ENCODE measurements at places on chromosomes 11 and 22.

- no peak for DNase-seq
These were observed 25.0 kb downstream of the FADS3 start for GRCh38 chr11:61866231-61866957.

DNA sequence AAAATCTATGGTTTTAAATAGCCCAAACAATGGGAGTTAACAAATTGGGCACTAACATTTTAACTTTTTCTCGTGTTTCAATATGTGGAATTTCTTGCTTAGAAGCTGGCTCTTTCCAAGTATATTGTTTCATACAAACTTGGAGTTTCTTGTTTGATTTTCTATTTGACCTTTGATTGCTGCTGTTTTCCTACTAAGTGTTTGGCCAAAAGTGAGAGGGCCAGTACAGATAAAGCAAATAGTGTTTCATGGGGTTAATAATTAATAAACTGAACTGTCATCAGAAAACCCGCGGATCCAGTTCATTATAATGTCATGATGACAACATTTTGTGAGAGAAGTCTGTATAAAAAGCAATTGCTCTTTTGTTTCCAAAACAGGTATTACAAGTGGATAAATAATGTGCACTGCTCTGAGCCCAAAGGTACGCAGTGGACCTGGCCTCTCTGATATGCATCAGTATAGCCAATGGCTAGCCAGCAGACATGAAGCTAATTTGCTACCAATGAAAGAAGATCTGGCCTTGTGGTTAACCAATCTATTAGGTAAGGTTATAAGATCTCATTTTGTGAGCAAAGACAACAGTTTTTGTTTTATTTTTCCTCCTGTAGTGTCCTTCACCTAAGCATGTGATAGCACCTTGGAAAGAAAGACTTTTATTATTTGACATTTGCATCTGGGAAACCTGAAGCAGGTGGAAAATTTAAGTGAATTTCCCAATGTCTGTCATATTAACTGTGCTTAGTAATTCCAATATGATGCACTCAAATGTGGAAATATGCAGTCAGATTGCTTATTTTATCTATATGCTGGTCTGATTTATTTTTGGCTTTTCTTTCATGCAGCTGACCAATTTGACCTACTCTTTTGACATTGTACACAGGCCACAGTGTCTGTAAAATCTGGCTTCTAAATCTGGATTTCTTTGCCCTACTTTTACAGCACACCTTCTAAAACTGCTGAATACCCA lies 8.3 kb downstream of the GAS2 start:
- no peak for DNase-seq

GRCh38 chr11:86888164-86889000 lies 66.8 kb downstream of the FZD4 start:
- DNase-seq: no peak

GRCh38 chr11:124943254-124943616 lies 7.4 kb upstream of the HEPACAM start:
- DNase-seq: no peak

DNA sequence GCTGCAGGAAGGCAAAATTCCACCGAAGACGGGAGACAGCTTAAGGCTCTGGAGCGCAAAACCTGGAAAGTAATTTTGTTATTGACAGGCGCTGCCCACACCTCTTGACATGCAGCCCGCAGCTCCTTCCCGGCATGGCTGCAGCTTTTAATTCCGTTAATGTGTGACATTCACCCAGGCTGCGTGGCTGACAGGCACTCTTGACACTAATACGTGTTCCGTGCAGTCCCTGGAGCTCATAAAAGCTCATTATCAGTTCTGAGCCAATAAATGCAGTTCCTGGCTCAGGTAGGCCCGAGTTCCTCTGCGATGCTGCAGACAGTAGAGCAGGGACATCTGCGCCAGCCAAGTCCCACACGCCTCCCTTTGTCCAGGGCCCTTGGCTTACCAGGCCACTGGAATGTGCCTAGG lies 34.8 kb downstream of the TSPAN18 start:
- DNase-seq: no peak

- no peak for DNase-seq
These were observed 654 bp upstream of the SYT8 start for GRCh38 chr11:1834062-1834610.

GRCh38 chr11:83259559-83259958 lies 26.6 kb downstream of the CCDC90B start:
- no peak for DNase-seq

DNA sequence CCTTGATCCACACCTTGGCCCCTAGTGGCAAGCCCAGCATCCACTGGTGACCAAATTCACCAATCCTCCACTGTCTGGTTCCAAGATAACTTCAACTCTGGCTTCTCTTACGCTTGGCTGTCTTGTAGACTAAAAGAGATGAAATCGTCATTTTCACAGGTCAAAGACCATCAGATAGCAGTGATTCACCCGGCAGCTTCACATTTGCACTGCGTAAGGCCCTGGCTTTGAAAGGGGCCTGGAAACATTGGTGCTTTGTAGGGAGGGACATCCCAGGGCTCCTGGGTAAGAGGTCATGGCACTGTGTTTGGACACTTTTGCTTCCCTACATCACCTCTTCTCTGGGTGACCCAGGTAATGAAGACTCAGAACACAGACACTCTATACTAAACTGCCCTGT lies 30.1 kb upstream of the FADD start:
- DNase-seq: no peak

GRCh38 chr11:60970369-60970774 lies 1.1 kb upstream of the CD6 start:
- peak; percentile 71 for DNase-seq

- no peak for DNase-seq
These were observed 47.7 kb downstream of the DKK3 start for GRCh38 chr11:11960687-11961086.

DNA sequence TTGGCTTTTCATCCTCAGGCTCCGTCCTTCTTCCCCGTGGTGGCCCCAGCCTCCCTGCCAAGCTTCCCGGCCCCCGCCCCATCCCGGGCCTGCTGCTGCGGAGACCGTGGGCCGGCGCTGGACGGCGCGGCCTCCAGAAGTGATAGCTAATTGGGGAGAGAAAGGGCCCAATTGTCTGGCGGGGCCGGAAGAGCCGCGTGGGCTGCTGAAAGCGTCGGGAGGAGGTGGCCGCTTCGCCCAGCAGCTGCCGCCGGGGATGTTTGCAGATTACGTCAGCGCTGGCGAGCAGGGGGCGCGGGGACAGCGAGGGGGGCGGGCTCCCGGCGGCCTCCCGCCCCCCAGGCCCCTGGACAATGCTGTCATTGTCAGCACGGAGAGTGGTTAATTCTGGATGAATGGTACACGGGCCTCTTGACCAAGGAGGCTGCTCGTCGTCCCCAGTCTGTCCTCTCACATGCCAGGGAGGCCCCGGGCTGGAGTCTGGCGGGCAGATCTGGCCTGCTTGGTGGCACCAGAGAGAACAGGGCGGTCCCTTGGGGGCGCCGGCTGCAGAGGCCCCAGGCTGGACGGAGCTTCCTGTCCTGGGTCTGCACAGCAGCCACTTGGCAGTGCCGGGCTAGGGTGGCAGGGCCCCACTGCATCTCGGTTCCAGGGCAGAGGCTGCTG lies 1.6 kb downstream of the SMIM38 start:
- no peak for DNase-seq

GRCh38 chr11:67262731-67263675 lies 3.3 kb upstream of the GRK2 start:
- peak; percentile 72 for DNase-seq

DNA sequence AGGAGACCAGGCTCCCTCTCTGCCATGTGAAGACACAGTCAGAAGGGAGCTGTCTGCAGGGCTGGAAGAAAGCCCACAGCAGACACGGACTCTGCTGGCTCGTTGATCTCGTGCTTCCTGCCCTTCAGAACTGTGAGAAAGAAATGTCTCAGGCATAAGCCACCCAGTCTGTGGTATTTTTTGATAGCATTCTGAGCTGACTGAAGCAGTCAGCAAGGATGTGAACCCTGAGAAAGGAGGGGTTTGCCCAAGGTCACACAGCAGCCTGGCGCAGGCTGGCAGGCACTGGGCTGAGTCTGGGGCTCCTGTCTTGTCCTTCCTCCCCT lies 255.1 kb upstream of the B3GAT1 start:
- DNase-seq: no peak

DNA sequence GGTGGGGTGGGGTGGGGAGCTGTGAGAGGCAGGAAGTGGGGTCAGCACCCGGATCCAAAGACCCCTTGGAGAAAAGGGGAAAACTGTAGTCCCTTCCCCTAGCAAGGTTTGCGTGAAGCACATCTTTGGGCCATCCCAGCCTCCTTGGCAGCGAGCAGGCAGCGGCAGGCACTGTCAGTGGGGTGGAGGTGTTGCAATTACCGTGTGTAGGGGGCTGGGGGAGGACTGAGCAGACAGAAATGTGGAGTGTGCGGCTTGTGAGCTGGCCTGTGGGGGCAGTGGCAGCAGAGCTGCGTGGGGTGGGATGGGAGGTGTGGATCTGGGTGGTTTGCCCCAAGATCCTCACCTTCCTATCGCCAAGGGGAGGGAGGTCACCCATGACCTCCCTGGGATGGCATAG lies 16.4 kb downstream of the DAGLA start:
- DNase-seq: no peak

- DNase-seq: no peak
These were observed 7.3 kb upstream of the SYCE3 start for GRCh38 chr22:50569896-50570535.

- no peak for DNase-seq
These were observed 43.8 kb downstream of the TRIOBP start for GRCh38 chr22:37740455-37741311.

DNA sequence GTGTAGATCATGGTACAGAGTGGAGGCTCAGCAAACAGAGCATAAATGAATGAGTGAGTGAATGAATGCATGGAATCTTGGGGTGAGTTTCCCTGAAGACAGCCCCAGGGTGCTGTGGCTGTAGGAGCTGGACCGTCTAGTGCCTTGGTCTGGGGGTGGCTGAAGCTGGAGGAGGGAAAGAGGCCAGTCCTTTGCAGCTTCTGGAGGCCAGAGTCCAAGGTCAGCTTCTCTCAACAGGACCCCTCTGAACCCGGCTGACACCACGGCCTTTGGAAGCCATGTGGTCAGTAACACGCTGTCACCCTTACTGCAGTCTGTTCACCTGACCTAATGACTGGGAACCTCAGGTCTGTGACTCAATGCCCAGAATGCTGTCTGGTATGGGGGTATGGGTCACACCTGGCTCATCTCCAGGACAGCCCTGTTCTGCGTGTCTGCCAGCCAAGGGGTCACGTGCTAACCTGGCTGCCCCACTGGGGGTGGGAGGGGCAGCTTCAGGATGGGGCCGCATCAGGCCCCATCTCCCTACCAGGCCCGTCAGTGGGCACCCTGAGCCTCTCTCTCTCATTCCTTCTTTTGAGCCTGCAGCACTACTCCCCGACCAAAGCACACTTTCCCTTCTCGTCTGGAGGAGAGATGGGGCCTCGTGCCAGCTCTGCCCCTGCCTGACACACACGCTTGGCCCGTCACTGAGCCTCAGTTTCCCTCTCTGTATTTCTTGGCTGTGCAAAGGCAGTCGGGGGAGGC lies 24.1 kb upstream of the CHKA start:
- no peak for DNase-seq

DNA sequence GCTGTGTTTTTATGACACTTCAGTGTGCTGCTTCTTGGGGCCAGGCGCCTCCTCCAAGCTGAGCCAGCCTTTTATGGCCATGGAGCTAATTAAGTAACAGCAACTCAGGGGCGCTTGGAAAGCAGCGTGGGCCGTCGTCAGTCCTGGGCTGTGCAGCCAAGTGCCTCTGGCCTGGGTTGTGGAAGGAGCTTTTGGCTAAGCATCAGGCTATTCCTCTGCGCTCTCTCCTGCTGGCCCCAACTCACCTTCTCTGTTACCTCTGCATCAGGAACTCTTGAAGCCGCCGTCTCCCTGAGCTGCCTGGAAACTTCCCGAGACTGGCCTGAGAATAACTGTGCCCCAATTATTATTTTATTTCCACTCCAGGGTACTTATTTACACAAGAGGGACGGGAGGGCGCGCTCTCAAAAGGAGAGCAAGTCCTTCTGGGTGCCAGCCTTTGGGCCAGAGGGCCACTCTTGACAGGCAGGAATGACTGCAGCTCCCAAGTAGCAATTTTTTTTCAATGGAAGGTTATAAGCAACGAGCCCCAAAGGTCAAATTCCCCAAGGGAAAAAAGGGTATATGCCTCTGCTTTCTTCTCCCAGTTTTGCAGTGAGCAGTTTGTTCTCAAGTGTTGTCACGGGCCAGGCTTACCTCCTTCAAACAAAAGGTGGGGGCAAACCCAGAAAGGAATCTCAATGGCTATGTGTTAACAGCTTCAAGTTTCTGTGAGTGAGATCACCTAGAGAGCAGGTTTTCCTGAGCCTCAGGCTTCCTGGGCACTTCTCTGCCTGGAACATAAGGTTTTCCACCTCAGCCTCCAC lies 38.5 kb upstream of the NAV2 start:
- no peak for DNase-seq

GRCh38 chr11:87970762-87971161 lies 204.5 kb downstream of the RAB38 start:
- no peak for DNase-seq

Data from stimulated activated CD8-positive, alpha-beta memory T cell treated with anti-CD3 and anti-CD28 coated beads, Interleukin-2, amount 100 ng/mL, for 48 hours (primary cell).